Central memory CD8-positive, alpha-beta T cell (primary cell): ENCODE measurements at places on chromosomes 7 and 10.
A peak's percentile ranks its signal among the peaks of the same experiment; 100 is the strongest.

DNA sequence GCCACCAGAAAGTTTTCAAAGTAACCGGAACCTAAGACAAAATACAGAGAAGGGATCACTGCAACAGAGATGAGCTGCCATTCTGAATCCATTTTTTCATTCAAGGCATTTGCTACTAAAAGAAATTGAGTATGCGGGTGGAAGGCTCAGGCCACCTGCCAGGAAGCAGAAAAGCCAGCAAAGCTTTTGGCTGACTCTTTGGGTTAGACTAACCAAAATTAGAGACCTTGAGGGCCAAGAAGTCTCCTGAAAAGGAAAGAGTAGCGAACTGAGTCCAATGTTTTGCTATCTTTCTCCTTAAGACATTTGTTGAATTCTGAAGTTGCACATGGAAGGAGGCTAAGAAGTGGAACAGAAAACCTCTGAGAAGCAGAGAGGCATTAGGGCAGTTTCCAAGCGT is 79.0 kb downstream of the FAS start:
- no peak for DNase-seq

- DNase-seq: no peak
These were observed 63.2 kb downstream of the MACC1 start for GRCh38 chr7:20153999-20154398.

GRCh38 chr7:120867932-120868331 is 10.0 kb upstream of the TSPAN12 start:
- no peak for DNase-seq

GRCh38 chr10:3350205-3350604 is 177.6 kb upstream of the PITRM1 start:
- no peak for DNase-seq

- DNase-seq: no peak
These were observed 39.8 kb downstream of the RGS10 start for GRCh38 chr10:119502618-119503155.

DNA sequence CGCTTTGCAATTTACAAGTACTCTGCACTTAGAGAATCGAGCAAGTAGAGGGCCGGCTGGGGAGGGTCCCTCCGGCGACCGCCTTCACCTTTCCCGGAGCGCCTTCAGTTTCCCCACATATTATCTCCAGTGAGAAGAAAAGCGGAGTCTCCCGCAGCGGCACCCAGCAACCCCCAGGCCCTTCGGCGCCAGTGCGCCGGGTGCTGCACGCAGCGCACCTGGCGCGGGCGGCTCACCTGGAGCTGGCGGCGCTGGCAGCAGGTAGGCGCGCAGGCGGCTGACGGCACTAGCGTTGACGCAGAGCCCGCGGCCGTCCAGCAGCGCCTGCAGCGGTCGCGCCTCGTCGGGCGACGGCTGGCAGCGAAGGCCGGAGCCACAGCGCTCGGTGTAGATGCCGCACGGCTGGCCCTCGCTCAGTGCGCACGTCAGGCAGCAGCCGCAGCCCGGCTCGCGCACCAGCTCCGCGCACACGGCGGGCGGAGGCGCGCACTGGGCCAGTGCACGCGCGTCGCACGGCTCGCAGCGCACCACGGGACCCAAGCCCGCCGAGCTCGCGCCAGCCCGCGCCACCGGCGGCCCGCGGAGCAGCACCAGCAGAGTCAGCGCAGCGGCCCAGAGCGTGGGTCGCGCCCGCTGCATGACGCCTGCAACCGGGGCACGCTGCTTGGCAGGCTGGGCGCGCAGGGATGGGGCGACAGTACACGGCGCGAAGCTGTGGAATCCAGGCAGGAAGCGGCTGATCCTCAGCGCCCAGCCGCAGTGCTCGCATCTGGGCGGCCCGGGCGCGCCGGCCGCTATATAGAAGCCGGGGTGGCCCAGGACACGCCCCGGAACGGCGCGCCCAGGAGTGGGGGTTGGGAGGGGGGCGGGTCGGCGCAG is at the start of gene IGFBP3:
Gene IGFBP3 (minus strand): TSS at position 771 of the 879 bp plus-strand sequence. CDS start 132 bp downstream, at position 639.
- DNase-seq: no peak

DNA sequence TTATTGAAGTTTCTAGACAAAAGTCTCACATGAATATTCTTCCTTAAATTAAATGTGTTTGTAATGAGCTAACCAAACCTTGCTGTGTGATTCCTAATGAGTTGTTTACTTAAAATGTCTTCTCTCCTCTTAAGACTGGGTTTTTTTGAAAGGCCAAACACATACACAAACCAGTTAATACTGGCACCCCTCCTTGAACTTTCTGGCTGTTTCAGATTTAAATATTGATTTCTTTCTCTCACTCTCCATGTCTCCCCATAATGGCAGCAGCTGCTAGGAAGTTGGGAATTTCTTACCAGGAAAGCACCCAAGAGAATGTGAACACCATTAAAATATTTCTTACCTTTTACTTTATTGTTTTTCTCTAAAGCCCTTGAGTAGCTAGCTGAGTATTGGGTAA is 11.4 kb upstream of the PTN start:
- no peak for DNase-seq

DNA sequence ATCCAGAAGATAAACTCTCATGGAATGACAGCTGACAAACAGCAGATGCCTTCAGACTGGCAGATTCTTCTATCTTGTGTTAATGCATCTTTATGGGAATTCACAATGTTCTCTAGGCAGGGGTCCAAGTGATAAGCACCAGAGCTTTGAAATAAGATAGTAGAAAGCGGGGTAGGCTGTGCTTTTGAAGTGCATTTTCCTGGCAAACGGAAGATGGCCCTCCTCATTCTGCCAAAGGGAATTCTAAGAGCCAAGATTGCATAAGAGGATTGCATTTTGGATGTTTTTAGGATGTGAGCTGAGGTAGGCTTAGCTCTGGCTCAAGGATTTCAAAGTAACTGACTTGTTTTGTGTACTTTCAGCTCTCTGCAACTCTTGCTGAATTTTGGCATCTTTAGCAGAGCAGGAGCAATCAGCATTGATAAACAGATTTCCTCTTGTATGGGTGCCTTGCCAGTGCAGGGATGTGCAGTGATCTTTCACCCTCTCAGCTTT is 298.5 kb upstream of the KLF6 start:
- no peak for DNase-seq

DNA sequence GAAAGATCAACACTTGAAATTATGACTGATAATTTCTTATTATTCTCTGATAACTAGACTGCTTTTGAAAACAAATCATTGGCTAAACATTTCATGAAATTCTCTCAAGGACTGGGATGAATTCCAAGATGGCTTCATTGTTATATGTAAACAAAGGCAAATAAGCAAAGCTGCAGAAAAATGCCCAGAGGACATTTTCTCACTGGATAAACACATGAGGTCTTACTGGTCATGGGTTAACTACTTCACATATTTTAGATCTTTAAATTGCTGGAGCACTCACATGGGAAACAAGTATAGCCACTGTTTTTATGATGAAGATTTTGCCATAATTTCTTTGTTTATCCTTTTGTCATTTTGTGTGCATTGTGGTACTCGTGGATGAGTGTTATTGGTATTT is 239.1 kb downstream of the PHF14 start:
- DNase-seq: no peak

GRCh38 chr7:25854608-25855497 is 297.1 kb upstream of the NFE2L3 start:
- DNase-seq: no peak

- DNase-seq: no peak
These were observed 74.2 kb downstream of the EZH2 start for GRCh38 chr7:148809856-148810255.

- no peak for DNase-seq
These were observed 833 bp upstream of the PNLIPRP1 start for GRCh38 chr10:116589926-116590325.

GRCh38 chr7:112882511-112882910 is 92.3 kb upstream of the TMEM168 start:
- DNase-seq: no peak

GRCh38 chr10:114393482-114393881 is 10.8 kb downstream of the AFAP1L2 start:
- no peak for DNase-seq

- DNase-seq: no peak
These were observed 52.2 kb downstream of the R3HCC1L start for GRCh38 chr10:98186681-98187080.

GRCh38 chr10:52779541-52780390 is 7.2 kb upstream of the MBL2 start:
- no peak for DNase-seq

DNA sequence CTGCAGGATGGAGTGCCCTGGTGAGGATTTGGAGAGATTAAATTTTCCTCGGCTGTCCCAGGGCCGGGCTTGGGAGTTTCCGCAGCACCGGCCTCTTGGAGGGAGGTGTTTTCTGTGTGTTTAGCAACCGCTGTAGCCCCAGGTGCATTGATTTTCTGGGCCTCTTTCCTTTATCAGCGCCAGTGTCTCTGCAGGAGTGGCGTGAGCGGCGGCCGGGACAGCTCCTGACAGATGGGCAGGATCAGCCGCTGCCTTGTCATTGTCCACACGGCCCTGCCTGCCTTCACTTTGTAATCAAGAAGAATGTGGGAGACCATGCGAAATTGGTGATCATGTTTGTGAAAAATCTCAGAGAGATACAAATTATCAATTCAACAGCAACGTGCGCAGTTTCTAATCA is 32.4 kb downstream of the NKX6-2 start:
- DNase-seq: no peak

DNA sequence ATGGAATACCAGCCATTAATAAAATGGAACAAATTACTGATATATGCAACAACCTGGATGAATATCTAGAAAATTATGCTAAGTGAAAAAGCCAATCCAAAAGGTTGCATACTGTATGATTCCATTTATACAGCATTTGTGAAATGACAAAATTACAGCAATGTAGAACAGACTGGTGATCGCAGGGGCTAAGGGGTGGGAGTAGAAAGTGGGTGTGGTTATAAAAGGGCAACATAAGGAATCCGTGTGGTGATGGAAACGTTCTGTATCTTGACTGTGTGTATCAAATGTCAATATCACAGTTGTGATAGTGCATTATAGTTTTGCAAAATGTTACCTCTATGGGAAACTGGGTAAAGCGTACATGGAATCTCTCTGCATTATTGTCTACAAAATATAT is 15.0 kb downstream of the CEP41 start:
- DNase-seq: no peak

DNA sequence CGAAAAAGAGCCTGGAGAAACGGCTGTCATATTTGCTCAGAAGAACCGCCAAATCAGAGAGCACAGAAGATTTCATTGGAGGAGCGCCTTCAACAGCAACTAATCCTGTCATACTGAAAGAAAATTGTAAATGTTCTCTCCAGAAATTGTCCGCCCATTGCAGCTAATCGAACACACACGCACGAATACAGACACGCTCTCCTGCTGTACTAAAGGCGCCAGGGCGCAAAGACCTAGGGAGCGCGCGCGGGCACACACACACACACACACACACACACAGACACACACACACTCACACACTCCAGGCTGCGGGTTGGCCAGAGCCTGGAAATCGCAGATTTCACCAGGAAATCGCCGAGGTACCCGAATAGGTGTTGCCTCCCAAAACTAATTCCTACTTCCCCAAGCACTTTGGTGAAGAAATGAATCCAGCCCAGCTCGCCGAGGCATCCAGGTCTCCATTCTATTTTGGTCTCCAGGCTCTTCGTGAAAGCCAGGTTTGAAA is at the start of gene CHRM2:
Gene CHRM2 (plus strand): TSS at position 157 of the 505 bp plus-strand sequence. CDS start 146,214 bp downstream, outside the sequence.
- no peak for DNase-seq

- no peak for DNase-seq
These were observed 50.2 kb upstream of the LANCL2 start for GRCh38 chr7:55314967-55315366.

DNA sequence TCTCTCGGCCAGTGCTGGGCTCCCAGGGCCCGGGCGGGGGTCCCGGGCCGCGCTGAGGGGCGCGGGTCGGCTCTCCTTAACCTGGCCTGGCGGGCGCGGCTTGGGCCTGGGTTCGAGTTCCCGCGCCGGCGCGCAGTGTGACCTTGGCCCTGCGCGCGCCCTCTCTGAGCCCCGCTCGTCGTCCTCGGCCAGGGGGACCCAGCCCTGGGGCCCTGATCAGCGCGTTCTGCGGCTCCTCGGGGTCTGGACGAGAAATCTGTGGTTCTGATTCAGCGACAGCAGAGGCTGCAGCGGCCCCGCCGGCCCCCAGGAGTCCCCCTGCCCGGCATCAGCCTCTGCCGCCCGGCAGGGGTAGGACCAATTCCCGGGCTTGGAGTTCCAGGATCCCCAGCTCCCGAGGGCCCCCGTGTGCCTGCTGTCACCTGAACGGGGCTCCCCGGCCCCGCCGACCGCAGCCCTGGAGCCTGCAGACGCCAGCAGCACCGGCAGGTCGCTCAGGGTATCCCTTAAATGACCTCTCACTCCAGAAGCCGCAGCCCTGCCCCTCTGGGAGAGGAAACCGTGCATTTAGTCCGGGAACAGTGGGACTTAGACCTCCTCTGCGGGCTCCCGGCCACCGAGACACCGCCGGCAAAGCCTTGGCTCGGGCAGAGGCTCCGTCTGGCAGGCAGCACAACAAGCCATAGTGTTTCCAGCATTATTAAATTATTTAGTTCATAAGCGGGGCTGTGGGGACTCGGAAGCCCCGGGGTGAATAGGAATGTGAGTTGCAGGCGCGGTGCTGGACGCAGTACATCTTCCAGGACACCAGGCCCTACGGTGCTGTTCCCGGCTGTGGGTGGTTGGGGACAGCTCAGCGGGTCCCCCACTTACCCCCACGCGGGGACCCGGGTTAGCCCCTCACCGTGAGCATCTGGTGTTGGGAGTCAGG is 572 bp downstream of the CHST12 start:
- peak; percentile 18 for DNase-seq

GRCh38 chr10:69697006-69697405 is 67.0 kb downstream of the FAM241B start:
- DNase-seq: no peak

GRCh38 chr7:139682136-139683013 is 95.4 kb downstream of the HIPK2 start:
- no peak for DNase-seq

DNA sequence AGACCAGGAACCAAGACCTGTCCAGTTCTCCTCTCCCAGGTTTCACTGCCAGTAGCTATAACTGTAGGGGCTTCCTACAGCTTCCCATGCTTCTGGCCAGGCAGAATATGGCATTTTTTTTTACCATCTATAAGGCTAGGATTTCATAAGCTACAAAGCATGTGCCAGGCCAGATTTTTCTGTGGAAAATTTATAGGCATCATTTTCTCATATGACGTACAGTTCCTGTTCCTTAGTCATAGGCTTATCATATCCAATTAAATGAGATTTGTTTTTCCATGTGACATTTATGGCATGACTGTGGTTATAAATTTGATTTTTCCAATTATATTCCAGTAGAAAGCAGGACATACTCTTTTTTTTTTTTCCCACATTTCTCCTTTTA is 208.6 kb upstream of the NPY start:
- DNase-seq: no peak

GRCh38 chr10:6018422-6018821 is 41.1 kb upstream of the IL15RA start:
- no peak for DNase-seq
